ENCODE measurements at places on chromosomes 11 and 22. TPM values are rescaled to one million over a fixed set of nuclear protein-coding genes. Genes with fewer than 3 reads are reported as not detected.

Gene CFAP300
- not detected for total RNA-seq

Gene KCNQ1
- total RNA-seq = 0.02 TPM

- peaks cover 21% of the 10 kb centered on the region for H3K27me3 ChIP-seq
- no peaks in the 10 kb centered on the region for H3K4me1 ChIP-seq
- H3K27ac ChIP-seq = no peak overlapping the region
- no peak for DNase-seq
- no peak overlapping the region for H3K4me3 ChIP-seq
Observed at GRCh38 chr11:36405585-36406367, 104.3 kb downstream of the TRAF6 start.

DNA sequence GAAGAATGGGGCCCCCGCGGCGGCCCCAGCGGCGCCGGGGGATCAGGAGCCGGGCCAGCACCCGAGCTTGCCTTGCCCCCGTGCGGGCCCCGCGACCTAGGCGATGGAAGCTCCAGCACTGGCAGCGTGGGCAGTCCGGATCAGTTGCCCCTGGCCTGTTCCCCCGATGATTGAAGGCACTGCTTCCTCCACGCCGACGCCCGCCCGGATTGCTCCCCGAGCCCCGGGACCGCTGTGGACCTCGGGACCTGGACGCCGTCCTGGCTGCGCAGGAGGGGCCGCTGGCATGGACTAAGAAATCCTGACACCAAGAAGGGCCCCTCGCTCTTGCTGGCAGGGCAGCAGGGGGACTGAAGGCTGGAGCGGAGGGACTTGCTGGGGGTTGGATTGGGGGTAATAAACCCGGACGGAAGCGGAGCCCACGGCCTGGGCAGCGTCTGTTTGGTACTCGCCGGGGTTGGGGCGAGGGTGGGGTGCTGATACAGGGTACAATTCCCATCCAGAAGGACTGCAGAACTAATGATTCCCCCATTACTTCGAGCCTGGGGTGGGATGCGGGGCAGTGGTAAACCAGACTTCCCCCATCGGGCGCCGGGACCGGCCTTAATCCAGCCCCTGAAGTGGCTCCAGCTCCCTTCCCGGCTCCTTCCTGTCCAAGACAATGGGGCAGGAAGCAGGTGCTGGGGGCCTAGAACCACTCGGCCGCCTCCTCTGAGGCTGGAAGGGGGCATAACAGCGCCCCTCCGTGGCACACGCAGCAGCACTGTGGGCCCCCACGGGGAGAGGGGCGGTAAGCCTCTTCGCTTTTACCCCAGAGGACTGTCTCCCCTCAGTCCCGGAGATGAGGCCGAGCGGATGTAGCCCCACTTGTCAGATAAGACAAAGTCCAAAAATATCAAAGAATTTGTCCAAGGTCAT lies 1.0 kb downstream of the CCDC85B start:
- peak; percentile 78 for DNase-seq
- peak overlapping the region; percentile 82 for H3K4me3 ChIP-seq
- peaks cover 59% of the 10 kb centered on the region for H3K4me1 ChIP-seq
- peak overlapping the region; percentile 77 for H3K27ac ChIP-seq
- H3K36me3 ChIP-seq = peaks cover 13% of the 10 kb centered on the region

GRCh38 chr11:45603946-45604682 lies 61.3 kb downstream of the CHST1 start:
- H3K4me1 ChIP-seq = no peaks in the 10 kb centered on the region
- H3K27me3 ChIP-seq = no peaks in the 10 kb centered on the region

DNA sequence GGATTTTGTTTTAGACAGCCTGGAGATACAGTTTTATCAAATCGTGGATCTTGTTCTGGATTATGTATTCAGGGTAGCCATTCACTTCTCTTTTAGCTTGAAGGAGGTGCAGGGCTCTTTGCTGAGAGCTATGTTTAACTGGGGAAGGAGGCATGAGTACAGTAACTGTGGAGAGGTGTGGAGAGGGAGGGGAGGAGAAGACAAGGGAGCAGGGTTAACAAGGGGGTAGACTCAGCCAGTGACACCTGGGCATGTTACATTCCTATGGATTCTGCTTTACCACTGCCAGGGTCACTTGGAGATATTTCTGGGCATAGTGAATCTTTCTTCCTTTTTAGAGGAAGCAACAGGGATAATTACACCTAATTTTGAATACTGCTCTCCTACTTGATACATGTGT lies 536.0 kb downstream of the TMEM135 start:
- H3K27me3 ChIP-seq = no peaks in the 10 kb centered on the region
- DNase-seq = no peak
- H3K36me3 ChIP-seq = no peaks in the 10 kb centered on the region

DNA sequence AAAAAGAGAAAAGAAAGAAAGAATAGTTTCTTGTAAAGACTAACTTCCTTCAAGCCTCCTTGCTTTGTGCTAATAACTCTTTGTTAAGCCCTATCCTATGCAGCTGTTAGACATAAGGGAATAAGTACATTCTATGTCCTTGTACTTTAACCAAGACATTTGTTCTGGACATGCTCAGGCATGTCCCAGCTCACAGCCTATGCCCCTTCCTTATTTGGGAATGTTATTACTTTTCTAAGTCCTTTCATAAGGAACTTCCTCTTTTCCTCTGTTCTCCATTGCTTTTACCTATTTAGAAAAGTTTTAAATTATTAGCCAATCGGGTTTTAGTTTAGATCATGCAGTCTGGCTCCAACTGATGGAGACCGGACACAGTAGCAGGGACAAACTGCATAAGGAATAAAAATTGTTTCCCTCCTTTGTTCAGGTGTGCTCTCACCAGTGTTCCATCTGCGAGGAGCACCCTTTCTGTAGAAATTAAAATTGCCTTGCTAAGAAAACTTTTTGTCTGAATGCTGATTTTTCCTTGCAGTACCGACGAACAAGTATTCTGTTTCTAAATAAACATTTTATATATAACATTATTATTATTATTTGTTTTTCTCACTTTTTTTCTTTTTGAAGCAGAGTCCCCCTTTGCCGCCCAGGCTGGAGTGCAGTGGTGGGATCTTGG lies 21.6 kb upstream of the SPINDOC start:
- H3K4me3 ChIP-seq = no peak overlapping the region
- H3K27me3 ChIP-seq = no peaks in the 10 kb centered on the region
- H3K4me1 ChIP-seq = no peaks in the 10 kb centered on the region
- no peak overlapping the region for H3K27ac ChIP-seq
- DNase-seq = no peak
- no peaks in the 10 kb centered on the region for H3K36me3 ChIP-seq

- H3K27ac ChIP-seq = no peak overlapping the region
- H3K4me3 ChIP-seq = no peak overlapping the region
- no peaks in the 10 kb centered on the region for H3K27me3 ChIP-seq
- DNase-seq = no peak
- no peaks in the 10 kb centered on the region for H3K4me1 ChIP-seq
- no peaks in the 10 kb centered on the region for H3K36me3 ChIP-seq
Observed at GRCh38 chr22:26406118-26406517, 22.9 kb upstream of the ASPHD2 start.
